NCI-H510A (cell line): ENCODE measurements at places on chromosomes 1 and 21.

DNA sequence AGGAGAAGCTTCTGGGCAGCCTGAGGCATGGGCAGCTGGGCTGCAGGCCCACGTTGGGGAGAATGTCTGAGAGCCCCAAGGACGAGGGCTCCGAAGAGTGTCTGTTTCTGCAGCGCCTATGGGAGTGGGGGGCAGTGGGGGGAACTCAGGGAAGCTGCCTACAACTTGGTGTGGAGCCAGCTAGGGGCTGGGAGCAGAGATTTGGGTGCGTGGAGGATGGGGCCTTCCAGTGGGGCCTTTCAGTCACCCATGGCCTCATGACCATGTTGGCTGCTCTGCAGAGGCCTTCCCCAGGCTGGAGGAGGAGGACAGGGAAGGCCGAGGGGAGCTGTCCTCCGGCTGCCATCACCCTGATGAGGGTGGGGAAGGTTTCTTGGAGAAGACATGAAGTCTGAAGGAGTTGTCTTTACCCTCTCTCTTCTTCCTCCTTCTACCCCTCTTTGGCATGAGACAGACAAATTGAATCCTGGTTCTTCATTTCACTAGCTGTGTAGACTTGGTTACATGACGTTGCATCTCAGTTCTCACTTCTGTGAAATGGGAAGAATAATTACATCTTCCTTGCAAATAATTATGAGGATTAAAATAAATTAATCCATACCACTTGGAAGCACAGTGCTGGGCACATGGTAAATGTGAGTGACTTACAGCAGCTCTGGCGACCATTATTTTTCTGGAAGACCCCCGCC is 8.3 kb downstream of the PPFIA4 start:
- no peak for DNase-seq

DNA sequence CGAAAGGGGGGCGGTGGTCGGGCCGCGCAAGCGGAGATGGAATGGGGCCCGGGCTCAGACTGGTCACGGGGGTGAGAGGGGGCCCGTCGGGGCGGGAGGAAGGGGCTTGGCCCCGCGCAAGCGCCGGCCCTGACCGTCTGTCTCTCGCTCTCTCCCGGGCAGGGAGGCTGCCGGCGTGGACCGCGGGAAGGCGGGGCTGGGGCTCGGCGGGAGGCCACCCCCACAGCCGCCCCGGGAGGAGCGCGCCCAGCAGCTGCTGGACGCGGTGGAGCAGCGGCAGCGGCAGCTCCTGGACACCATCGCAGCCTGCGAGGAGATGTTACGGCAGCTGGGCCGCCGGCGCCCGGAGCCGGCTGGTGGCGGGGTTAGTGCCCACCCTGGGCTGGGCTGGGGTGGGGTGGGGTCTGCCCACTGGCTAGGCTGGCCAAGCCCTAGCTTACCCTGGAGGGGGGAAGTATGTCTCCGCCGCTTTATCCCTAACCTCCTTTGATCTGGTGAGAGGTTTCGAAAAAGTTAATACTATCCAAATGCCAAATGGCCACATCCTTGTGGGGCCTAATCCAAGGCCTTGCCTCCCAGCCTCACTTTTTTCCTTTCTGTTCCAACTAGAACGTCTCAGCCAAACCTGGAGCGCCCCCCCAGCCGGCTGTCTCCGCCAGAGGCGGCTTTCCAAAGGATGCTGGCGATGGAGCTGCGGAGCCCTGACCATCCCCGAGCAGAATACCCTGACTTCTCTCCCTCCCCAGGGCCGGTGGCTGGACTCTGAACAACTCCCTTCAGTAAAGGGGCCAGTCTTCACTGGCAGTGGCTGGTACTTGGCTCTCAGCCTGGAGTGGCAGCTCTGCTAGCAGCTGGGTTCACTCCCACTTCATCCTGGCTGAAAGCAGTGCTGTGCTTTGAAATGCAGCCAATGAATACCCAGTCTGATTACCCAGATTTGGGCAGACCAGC is 636 bp upstream of the YRDC start:
- DNase-seq, result peak; percentile 100

GRCh38 chr1:112939810-112940209 is 16.2 kb downstream of the SLC16A1 start:
- DNase-seq, result no peak

DNA sequence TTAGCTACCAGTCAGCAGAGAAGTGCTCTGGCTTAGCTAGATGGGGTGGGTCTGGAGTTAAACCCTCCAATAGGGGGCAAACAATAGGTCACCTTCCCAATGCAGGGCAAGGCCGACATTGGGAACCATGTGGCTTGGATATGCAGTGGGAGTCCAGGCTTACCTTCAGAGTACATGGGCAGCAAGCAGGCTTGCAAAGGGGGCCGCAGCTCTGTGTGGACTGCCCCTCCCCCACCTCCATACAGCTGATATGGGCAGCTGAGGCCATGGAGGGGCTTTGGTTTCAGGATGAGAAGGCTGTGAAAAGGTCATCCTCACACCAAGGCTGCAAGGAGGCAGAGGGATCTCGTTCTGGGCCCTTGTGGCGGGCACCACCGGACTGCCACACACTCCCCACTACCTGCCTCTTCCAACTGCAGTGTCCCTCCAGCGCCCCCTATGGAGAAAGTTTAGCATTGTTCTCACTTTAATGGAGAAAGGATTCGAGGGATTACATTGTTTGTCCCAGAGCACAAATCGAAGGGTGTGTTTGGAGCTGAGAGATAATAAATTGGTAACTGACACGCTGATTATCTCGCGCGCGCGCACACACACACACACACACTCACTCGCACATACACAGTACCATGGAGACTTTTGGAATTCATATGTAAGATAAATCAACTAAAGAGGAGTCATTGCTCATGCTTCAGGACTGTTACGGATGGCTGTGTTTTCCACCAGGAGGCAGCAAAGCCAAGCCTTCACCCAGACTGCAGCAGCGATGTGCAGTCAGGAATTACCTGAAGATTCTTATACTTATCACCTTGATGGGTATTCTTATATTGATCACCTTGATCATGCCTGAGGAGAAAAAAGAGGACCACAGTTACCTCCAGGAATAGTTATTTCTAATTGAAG is 7.0 kb upstream of the SMCP start:
- no peak for DNase-seq

DNA sequence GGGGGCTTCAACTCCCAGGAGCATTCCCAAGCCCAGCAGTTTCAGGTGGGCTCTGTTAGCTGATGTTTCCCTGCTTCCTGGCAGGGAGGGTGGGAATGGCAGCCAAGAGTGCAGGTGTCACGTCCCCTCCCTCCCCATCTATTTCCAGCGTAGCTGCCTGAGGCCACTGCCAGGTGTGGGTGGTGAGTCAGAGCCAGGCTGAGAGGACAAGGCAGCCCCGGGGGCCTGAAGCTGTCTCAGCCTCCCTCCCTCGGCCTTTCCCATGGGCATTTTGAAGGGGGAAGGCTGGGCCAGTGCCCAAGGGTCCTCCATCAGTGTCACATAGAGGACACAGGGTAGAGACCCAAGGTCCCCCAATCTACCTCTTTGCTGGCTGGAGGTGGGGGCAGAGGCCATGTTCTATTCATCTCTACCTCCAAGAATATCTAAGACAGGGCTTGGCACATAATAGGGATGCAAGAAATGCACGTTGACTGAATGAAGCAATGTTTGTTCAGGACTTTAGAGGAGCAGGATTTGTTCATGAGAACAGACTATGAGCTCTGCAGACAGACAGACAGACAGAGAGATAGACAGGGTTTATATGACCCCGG is 34.4 kb upstream of the ID3 start:
- DNase-seq, result peak; percentile 64

DNA sequence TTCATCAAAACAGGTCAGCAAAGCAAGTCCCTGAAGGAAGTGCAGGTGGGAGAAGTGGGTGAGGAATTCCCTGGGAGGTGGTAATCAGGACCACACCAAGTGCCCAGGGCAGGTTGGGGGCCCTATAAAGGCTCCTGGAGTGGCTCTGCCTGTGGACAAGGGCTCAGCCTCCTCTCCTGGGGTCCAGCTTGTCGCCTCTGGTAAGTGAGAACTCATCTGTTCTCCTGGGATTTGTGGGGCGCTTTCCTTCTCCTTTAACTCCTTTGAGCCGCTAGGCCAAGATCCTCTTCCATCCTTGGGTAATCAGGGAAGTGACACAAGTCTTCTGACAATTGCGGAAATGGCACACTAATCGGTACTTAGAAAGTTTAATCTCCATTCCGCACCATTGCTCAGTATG is at the start of gene SPRR4:
Gene SPRR4, plus strand, starts transcription at position 154 of the 400 bp plus-strand sequence. CDS start 1,243 bp downstream, outside the sequence.
- no peak for DNase-seq
